Large intestine (tissue), 12 donors: ENCODE measurements at places on chromosomes 2 and 18. TPM values are rescaled to one million over a fixed set of nuclear protein-coding genes. Genes with fewer than 3 reads are reported as not detected.

DNA sequence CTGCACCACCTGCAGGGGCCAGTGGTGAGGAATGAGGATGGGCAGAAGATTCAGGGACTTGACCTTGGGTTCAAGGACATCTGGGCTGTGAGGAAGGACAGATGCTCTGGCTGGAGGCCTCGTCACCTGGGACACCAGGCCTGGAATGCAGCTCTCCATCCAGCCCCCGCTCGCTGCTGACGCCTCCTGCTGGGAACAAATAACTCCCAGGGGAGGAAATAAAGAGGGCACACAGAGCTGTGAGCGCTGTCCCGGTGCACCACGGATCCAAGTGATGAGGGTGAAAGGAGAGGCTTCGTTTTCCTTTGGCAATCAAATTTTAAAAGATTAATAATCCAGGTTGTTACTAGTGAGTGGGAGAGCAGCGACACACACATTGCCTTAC is 368.0 kb upstream of the MYT1L start:
- no peaks in the 10 kb centered on the region for H3K4me1 ChIP-seq
- no peak overlapping the region for H3K4me3 ChIP-seq
- H3K36me3 ChIP-seq = no peaks in the 10 kb centered on the region
- H3K27ac ChIP-seq = no peak overlapping the region
- H3K27me3 ChIP-seq = no peaks in the 10 kb centered on the region

- no peak overlapping the region for H3K27ac ChIP-seq
- H3K27me3 ChIP-seq = no peaks in the 10 kb centered on the region
- H3K4me3 ChIP-seq = no peak overlapping the region
- no peak for DNase-seq
- peaks cover 7% of the 10 kb centered on the region for H3K4me1 ChIP-seq
- no peaks in the 10 kb centered on the region for H3K36me3 ChIP-seq
Observed at GRCh38 chr18:8889489-8889888, 184.1 kb downstream of the MTCL1 start.

- no peaks in the 10 kb centered on the region for H3K4me1 ChIP-seq
- H3K27ac ChIP-seq = no peak overlapping the region
- peaks cover 3% of the 10 kb centered on the region for H3K36me3 ChIP-seq
- H3K4me3 ChIP-seq = no peak overlapping the region
Observed at GRCh38 chr2:159531475-159531874, 84.9 kb downstream of the BAZ2B start.

- H3K4me1 ChIP-seq = no peaks in the 10 kb centered on the region
- no peak overlapping the region for H3K4me3 ChIP-seq
- no peak for DNase-seq
- H3K27me3 ChIP-seq = no peaks in the 10 kb centered on the region
- no peak overlapping the region for H3K27ac ChIP-seq
Observed at GRCh38 chr18:65411061-65411460, 339.8 kb upstream of the CDH7 start.

GRCh38 chr18:13223311-13224143 is 5.0 kb downstream of the LDLRAD4 start:
- peaks cover 9% of the 10 kb centered on the region for H3K4me1 ChIP-seq
- no peaks in the 10 kb centered on the region for H3K36me3 ChIP-seq
- H3K27me3 ChIP-seq = peaks cover 15% of the 10 kb centered on the region
- H3K4me3 ChIP-seq = no peak overlapping the region

SUPT7L gene
- 49.6 TPM for polyA plus RNA-seq

LYPD6B gene
- polyA plus RNA-seq = 1.4 TPM

ERFE gene
- polyA plus RNA-seq = 0.94 TPM
